ENCODE measurements at places on chromosomes 6 and 20.

GRCh38 chr6:75224303-75224926 lies 18.6 kb upstream of the COL12A1 start:
- no peak for DNase-seq

DNA sequence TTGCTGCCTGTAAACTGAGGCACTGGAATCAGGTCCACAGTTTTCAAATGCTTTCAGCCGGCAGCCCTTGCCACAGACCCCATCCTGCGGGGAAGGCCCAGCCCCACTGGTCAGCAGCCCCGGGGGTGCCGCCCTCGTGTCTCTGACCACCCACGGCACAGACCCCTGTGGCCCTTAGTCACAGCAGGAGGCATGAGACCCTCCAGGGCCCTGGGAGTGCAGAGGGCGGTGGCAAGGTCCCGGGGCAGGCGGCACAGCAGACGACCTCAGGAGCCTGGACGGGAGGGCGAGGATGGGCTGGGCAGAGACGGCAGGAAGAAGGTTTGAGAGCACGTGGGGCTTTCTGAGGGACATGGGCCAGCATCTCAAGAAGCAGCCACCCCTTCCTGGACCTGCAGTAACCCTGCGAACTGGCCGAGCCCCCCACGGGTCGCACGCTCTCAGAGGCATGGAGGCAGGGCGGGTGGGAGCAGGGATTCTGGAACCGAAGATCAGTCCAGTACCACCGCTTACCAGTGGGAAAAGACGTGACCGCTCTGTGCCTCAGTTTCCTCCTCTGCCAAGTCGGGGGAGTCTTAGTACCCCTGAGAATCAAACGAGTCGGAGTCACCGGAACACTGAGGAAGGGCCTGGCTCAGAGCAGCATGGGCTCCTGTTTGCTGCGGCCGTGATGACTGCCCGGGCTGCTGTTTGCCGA lies 140.7 kb downstream of the TAF4 start:
- no peak for DNase-seq

GRCh38 chr20:49765846-49766541 lies 46.6 kb upstream of the SLC9A8 start:
- no peak for DNase-seq

DNA sequence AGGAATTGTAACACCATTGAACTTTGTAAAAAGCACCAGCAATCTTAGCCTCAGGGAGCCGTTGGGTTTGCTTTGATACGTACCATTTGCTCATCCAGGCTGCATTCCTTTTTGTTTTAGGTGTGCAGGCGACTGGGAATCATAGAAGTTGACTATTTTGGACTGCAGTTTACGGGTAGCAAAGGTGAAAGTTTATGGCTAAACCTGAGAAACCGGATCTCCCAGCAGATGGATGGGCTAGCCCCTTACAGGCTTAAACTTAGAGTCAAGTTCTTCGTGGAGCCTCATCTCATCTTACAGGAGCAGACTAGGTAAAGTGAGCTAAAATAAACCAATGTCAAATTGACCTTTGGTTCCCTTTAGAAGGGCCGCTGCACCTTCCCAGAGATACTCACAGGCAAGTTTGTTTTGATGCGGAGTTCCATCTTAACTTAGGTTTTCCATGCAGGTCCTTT lies 1.6 kb downstream of the MYLIP start:
- peak; percentile 22 for DNase-seq

DNA sequence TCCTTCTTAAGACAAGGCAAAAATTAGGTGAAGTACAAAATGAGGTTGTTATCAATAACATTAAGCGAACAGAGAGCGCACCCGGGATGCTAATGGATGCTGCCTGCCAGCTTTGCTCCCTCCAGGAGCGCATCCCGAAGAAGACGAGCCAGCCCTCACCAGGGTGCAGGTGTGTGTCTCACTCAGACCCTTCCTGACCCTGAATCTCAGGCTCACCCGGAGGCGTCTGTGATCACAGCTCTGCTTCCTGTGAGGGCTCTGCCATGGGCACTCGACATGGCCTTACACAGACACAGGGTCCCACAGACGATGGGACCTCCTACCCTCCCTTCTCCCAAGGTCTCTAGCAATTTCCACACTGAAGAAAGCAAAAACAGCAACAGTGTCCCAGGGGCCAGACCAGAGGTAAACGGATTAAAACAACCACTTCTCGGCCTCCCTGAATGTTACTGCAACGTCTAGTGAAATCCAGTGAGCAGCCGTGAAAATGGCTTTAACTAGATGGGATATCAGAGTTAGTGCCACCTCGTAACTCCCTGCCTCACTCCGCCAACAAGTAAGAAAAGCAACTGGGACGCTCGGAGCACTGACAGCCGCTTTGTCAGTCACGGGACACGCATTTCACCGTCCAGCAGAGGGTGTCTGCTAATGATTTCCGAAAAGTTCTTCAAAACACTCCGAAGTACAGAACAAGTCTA lies 11.7 kb downstream of the ZBTB46 start:
- DNase-seq = peak; percentile 76

- DNase-seq = no peak
These were observed 80.6 kb downstream of the CDYL start for GRCh38 chr6:4856785-4857184.

DNA sequence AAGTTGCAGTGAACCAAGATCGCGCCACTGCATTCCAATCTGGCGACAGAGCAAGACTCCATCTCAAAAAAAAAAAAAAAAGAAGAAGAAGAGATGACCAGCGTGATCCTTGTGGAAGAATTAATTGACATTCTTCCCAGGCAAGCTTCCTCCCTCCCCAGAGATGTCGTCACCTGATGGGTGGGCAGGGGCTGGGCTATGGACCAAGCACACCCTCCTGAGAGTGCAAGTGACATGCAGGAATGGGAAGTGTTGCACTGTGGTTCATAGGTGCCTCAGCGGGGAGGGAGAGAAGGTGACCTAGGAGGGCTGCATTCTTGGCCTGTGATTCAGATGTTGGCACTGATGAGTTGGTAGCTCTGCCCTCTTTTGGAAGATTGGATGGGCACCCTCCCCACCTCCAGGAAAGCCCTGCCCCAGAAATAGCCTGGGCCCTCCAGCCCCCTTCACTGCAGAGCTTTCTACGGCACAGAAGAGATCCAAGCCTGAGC lies 37.8 kb downstream of the TAF8 start:
- peak; percentile 15 for DNase-seq

DNA sequence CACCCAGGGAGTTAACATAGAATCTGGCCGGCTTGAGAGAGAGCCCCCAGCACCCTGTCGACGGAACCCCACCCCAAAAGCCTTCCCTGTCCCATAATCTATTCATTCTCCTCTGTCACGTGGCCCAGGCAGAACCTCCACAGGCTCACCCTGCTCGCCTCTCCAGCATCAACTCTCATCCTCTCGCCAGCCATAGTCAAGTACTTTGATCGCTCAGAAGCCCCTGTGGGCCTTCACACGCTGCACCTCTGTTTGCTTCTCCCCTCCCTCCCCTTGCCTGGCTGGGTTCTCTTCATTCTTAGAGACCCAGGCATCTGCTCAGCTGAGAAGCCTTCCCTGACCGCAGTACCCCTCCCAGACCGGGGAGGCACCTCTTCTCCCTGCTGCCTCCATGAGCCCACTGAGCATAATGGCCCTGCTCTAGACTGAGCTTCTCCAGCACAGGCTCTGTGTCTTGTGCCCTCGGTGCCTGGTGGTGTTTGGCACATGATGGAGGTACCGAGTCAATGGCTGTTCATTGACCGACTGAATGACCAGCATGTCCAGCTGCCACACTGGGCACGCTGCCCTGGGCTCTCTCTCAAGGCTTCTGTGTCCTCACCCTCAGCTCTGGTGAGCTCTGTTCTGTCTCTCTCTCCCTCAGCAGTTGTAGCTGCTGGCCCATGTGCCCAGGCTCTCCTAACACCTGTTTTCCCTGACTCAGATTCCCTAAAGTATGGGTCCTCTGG lies 33.7 kb downstream of the PKIG start:
- DNase-seq = no peak

- DNase-seq = no peak
These were observed 1.0 kb upstream of the VGLL2 start for GRCh38 chr6:117264369-117264691.

DNA sequence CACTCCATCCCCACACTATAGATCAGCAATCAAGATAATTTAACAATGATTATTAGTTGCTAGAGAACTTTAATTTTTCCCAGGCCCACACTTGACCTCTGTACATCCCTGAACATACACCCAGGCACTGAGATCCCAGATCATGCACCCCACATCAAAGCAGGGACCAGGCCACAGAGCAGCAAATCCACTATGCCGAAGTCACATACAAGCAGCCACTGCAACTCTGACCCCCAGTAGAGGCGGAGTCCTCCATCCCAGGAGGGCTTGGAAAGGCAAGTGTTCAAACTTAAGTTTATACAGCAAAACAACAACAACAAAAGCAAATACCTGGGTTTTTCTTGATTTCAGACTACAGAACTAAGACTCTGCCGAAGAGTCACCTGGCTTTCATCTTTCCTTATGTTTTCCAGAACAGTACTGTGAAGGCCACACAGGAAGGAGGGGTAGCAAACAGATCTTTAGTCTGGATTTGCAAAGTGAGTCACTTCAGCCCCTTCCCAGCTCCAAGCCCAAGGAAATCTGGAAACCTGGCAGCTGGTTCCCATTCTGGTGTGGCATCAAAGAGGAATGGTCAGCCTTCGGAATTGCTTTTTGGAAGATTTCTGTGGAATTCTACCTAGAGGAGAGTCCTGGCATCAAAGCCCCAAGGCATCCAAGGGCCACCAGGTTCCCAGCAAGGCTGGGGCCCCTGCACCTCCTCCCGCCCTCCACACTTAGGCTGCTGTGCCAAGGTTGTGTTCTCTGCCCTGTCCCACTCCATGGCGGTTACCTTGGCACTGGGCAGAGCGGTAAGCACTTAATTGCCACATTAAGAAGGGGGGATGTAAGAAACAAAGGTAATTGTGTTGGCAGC lies 7.3 kb downstream of the JAG1 start:
- no peak for DNase-seq

Data from RPMI7951 (cell line).